Renal cortex interstitium (tissue), 15 donors: ENCODE measurements at places on chromosomes 16 and 17.
A peak's percentile ranks its signal among the peaks of the same experiment; 100 is the strongest.

- no peak for DNase-seq
Measured at GRCh38 chr17:33227911-33228310, 65.2 kb downstream of the ASIC2 start.

GRCh38 chr16:56862776-56863175 is 2.2 kb upstream of the SLC12A3 start:
- no peak for DNase-seq

- no peak for DNase-seq
Measured at GRCh38 chr17:68344701-68345136, 53.4 kb downstream of the ARSG start.

DNA sequence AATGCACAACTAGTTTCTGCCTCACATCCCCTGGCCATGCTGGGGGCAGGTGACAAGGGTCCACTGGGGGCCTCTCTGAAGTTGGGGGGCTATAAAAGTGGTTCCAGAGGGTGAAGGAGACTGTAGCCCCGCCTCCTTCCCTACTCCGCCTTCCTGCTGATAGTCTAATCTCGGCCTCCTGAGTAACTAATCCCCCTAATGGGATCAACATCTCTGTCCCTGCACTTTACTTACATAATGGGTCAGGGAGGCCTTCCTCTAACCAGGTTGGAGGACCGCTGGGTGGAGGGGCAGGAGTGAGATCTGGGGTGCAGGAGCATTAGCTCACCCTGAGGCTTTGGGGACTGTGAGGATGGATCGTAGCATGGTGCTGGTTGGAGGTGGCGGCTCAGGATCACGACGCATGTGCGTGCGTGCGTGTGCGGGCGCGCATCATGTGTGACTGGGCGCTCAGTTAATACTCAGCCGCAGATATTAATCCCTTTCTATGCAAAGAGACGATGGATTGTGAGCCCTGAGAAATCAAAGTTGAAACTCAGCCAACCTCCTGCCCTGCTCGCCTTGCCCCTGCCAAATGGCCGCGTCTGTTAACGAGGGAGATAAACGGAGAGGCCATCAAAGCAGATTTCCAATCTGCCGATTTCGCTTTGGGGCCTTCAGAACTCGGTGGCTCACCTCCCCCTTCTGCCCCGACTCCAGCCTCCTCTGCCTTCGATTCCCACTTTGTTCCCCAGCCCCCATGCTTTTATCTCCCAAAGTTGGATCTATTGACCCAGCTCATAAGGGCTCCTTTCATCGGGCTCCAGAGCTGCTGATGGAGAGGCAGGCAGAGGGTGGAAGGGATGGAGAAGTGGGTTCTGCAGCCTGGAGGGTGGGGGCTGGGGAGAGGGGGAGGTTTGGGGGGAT is 107.3 kb downstream of the SDK2 start:
- DNase-seq = no peak

DNA sequence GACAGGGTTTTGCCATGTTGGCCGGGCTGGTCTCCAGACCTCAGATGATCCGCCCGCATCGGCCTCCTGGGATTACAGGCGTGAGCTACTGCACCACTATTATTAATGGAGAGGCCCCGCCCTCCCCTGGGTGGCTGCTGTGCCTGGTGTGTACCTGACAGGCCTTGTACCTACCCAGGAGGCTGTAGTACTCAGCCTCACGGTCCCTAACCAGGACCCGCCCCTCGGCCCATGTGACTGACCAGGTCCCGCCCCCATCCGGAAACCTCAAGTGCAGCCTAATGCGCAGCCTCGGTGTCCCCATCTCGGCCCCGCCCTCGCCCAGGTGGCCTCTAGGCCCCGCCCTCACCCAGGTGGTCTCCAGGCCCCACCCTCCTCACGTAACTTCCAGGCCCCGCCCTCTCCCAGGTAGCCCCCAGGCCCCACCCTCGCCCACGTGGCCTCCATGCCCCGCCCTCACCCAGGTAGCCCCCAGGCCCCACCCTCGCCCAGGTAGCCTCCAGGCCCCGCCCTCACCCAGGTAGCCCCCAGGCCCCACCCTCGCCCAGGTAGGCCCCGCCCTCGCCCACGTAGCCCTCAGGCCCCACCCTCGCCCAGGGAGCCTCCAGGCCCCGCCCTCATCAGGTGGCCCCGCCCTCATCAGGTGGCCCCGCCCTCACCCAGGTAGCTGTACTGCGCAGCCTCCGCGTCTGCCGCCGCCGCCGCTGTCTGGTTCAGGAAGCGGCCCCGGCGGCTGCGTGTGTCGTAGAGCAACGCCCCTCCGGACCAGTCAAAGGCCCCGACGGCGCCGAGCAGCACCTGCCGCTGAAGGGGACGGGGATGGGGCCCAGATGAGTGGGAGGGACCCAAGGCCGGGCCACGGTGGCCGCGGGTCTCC is 31.0 kb downstream of the HASPIN start:
- DNase-seq = peak; percentile 64

DNA sequence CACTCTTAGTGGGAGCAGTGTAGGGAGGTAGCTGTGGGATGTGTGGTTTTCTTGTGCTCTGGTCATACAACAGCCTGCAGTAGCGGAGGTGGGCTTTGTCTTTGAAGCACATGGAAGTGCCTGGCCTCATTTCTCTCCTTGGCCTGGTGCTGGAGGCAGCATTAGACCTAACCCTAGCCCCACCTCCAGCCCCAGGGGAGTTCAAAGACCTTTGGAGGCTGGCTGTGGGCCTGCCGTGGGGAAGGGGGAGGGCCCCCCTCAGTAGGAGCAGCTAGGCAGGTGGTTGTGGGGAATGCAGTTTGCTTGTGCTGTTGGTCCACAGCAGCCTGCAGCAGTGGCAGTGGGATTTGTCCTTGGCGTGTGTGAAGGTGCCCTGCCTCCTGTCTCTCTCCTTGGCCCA is 91.7 kb downstream of the BCAS3 start:
- DNase-seq = no peak

- no peak for DNase-seq
Measured at GRCh38 chr16:56047307-56048234, 143.7 kb upstream of the GNAO1 start.

- DNase-seq = no peak
Measured at GRCh38 chr16:88862968-88863367, 3.5 kb downstream of the PABPN1L start.

GRCh38 chr16:78050734-78051400 is 28.5 kb downstream of the CLEC3A start:
- DNase-seq = no peak

DNA sequence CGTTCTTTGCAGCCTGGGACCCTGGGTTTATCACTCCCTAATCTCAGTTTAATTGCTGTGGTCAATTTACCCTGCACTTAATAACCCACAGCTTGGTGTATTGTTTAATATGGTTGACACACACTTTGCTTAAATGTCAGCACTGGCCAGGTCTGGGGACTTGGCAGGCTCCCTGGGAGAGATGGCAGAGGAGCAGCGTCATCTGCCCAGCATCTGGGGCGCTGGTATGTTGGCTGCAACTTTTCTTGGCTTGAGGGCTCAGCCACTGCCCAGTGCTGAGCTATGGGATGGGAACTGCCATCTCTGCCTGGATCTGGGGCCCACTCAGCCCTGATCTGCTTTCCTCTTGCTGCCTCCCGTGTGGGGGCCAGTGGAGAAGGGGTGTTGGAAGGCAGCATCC is 115.7 kb upstream of the IRX3 start:
- DNase-seq = no peak

- DNase-seq = no peak
Measured at GRCh38 chr16:60225541-60225940, 1491.4 kb upstream of the GOT2 start.

- DNase-seq = no peak
Measured at GRCh38 chr17:81701288-81702071, 1.7 kb upstream of the MRPL12 start.

DNA sequence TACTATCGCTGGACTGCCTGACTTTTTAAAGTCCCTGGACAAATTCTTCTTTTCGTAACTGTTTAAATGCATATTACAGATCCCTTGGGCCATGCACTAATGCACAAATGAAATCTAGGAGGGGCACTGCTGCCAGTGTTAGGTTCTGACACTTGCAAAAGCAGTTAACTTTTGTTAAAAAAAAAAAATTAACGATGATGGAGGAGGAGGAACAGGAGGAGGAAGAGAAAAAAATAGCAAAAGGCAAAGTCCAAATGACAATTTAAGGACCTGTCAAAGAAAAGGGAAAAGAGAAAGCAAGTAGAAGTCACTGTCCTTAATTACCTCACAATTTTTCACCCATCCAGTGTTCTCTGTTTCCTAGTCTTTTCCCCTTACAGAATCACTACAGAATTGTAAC is 97.8 kb upstream of the CORO6 start:
- DNase-seq = no peak

- DNase-seq = no peak
Measured at GRCh38 chr16:3143598-3144320, 8.9 kb downstream of the ZNF213 start.

- DNase-seq = no peak
Measured at GRCh38 chr16:48845261-48845660, 235.3 kb upstream of the N4BP1 start.

GRCh38 chr17:28053725-28054124 is 11.2 kb downstream of the NLK start:
- DNase-seq = no peak

DNA sequence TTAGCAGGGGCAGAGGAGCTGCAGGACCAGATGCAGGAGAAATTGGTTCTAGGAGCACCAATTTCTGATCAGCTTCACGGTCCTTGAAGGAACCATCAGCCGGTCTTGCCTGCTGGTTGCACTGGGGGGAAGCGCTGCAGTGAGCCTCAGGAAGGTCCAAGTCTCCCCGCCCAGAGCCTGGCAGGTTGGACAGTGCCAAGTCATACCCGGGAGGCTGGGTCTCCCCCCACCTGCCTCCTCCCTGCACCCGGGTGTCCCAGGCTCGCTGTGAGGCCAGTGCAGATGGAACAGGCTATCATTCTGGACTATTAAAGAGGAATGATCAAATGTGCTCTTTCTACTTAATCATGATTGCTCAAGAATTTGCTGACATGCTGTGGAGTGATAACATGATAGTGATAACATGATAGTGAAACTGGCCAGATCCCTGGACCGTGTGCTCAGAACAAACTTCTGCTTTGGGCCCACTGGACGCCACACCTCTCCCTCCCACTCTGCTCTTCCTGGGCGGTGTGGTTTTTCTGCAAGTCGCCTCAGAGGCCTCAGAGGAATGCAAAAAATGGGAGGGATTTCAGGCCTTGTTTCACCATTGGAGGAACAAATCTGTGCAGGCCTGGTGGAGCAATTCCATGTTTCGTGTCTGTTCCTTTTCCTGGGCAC is 236.0 kb downstream of the IRF8 start:
- DNase-seq = no peak

DNA sequence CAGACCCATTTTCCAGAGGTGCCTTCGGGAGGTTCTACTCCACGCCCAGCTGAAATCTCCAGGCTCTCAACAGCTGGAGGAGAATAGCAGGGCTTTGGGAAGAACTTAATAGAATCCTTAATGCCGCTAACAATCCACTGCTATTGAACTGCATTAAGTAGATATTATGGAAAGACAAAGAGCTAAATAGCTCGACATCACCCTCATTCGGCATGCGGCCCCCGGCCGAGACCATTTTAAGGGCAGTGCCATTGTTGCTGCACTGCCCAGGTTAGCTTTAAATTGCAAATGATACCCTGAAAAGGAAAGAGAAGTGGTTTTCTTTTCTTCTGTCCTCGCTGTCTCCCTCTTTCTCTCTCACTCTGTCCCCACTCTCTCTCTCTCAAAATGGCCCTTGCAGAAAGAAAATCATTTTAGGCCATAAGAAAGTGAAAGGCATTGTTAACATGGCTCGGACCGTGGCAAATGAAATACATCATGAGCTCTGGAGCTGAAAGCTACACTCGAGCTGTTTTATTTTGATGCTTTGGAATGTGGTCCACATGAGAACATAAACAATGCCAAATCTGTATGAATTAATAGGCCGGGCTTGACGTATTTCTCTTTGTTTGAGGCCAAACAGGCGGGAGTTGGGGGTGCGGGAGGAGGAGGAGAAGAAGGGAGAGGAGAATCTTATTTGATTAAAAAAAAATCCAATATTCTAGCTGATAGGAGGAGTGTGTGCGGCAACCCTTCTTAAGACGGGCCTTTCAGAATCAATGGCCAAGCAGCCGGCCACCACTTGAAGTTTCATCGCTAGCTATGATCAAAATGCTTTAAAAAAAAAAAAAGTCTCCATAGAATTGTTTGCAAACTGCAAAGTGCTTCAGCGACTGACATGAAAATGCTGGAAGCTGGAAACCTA is 298.8 kb upstream of the IRX3 start:
- no peak for DNase-seq

- DNase-seq = no peak
Measured at GRCh38 chr17:19265755-19266154, 28.6 kb downstream of the EPN2 start.

GRCh38 chr17:28950017-28950751 is 1.1 kb downstream of the PHF12 start:
- no peak for DNase-seq

DNA sequence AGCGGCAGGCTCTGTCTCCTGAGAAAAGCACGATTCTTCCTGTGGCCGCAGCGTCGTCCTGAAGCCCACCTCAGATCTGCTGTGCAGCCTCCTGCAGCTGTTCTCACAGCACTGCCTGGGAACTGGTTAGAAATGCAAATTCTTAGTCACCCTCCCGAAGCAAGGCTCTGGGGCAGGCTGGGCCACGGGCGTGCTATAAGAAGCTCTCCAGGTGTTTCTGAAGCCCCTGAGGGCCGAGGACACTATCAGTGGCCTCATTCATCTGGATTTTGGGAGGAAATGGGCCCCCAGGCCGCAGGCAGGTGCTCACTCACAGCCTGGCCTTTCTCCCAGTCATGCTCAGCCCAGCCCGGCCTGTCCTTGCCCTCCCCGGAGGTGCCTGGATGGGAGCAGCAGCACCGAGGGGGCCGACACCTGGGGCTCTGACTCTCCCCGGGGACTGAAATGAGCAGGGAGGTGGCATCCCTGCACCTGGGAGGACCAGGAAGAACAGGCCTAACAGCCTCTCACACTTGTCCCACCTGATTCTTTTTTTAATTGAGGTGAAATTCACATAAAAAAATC is 10.4 kb upstream of the NLRC3 start:
- no peak for DNase-seq

DNA sequence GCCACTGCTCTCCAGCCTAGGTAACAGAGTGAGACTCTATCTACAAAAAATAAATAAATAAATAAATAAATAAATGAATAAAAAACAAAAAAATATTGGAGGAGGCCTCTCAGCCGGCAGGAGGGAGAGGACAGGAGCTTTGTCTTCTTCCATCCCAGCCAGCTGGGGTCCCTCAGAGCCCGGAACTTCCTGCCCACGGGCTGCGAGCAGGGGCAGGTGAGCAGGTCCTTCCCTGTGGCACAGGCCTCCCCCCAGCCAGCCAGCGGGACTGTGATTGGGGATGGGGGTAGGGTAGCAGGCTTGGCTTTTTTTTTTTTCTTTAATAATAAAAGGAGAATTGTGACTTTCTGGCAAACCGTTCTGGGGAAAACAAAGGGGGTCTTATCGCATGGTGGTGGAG is 10.1 kb downstream of the SMTNL2 start:
- DNase-seq = no peak

GRCh38 chr16:19479302-19479721 is 42.6 kb downstream of the GDE1 start:
- no peak for DNase-seq
